ENCODE measurements at places on chromosomes 5 and 9. TPM values are rescaled to one million over a fixed set of nuclear protein-coding genes. Genes with fewer than 3 reads are reported as not detected.

The SPATA31C1 gene
- not detected for total RNA-seq

The MYMK gene
- not detected for total RNA-seq

The ADAMTS6 gene
- 141 TPM for total RNA-seq

The AQP3 gene
- 5.9 TPM for total RNA-seq

The EIF4E1B gene
- total RNA-seq = not detected

The IL5 gene
- not detected for total RNA-seq

The KLHL3 gene
- total RNA-seq = 2.8 TPM

The SLC25A2 gene
- total RNA-seq = 0.44 TPM

The FAM78A gene
- 0.44 TPM for total RNA-seq

The PCDHGA9 gene
- total RNA-seq = 6.2 TPM

The TAF11L5 gene
- not detected for total RNA-seq

The SPINK7 gene
- total RNA-seq = not detected

The ZNF484 gene
- 6.1 TPM for total RNA-seq

The PCDHGA10 gene
- 14.0 TPM for total RNA-seq

The OR1Q1 gene
- total RNA-seq = not detected

The KIAA1191 gene
- 126 TPM for total RNA-seq

The PTPRD gene
- 4.6 TPM for total RNA-seq

The MARCHF3 gene
- total RNA-seq = 22.5 TPM

The MARCOL gene
- not detected for total RNA-seq

The FBN2 gene
- total RNA-seq = 431 TPM

The TRPM3 gene
- total RNA-seq = under 0.01 TPM

The ATP10B gene
- not detected for total RNA-seq

The BARHL1 gene
- not detected for total RNA-seq

The PCDHB16 gene
- under 0.01 TPM for total RNA-seq

The RAB3C gene
- not detected for total RNA-seq

The SLC23A1 gene
- total RNA-seq = not detected

The DRD1 gene
- 0.44 TPM for total RNA-seq

The GHR gene
- total RNA-seq = 0.86 TPM

The MARVELD2 gene
- total RNA-seq = 1.1 TPM

The GLDC gene
- total RNA-seq = 1.6 TPM

The PLAC8L1 gene
- total RNA-seq = not detected

The FREM1 gene
- total RNA-seq = 0.72 TPM

The NR2F1-AS1 gene
- total RNA-seq = 33.8 TPM

The SLC4A9 gene
- total RNA-seq = not detected

The PCDH12 gene
- total RNA-seq = not detected

The TMC1 gene
- total RNA-seq = 0.86 TPM

The FAM221B gene
- total RNA-seq = not detected

The ZNF454 gene
- 2.0 TPM for total RNA-seq

The KIAA1958 gene
- 1.7 TPM for total RNA-seq

The SLC6A3 gene
- total RNA-seq = not detected

The NUTM2F gene
- total RNA-seq = not detected

The PCDHGB1 gene
- 1.8 TPM for total RNA-seq

The HMCN2 gene
- total RNA-seq = not detected

The CCL27 gene
- not detected for total RNA-seq

The SPATA31E1 gene
- not detected for total RNA-seq

The HEMGN gene
- total RNA-seq = not detected

The SLC1A3 gene
- 9.2 TPM for total RNA-seq

The HNRNPK gene
- total RNA-seq = 472 TPM

The NUTM2G gene
- total RNA-seq = not detected
